ENCODE measurements at places on chromosomes 3 and 15.

DNA sequence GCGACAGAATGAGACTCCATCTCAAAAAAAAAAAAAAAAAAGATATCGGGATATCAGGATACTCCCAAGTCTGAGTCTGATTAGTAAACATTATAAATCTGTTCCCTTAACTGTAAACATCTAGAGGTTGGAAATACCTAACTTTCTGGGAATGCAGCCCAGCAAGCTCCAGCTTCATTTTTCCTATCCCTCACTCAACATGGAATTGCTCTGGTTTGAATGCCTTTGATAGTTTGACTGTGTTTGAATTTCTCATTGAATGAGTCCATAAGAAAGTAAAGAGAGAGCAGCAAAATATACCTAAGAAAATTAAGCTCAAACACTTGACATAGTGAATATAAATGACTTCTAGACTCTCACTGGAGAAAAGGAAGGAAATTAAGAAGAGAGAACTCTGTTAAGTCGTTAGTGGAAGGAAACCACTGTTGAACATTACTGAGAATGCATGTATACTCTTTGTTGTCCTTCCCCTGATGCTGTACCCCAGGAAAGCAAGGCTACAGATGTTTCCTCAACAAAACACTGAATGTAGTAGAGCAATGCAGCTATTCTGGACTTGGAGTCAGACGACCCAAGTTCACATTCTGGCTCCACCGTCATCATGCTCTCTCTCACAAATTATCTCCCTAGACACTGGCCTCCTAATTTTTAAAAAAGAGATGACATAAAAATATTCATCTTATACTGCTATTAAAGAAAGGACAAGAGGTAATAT lies 62.4 kb downstream of the CD200 start:
- no peak for DNase-seq

- DNase-seq: no peak
Measured at GRCh38 chr15:40449275-40449674, 8.5 kb downstream of the BAHD1 start.

- DNase-seq: no peak
Measured at GRCh38 chr15:88174571-88174970, 82.0 kb downstream of the NTRK3 start.

- DNase-seq: peak; percentile 24
Measured at GRCh38 chr15:85751291-85752123, 43.2 kb downstream of the KLHL25 start.

DNA sequence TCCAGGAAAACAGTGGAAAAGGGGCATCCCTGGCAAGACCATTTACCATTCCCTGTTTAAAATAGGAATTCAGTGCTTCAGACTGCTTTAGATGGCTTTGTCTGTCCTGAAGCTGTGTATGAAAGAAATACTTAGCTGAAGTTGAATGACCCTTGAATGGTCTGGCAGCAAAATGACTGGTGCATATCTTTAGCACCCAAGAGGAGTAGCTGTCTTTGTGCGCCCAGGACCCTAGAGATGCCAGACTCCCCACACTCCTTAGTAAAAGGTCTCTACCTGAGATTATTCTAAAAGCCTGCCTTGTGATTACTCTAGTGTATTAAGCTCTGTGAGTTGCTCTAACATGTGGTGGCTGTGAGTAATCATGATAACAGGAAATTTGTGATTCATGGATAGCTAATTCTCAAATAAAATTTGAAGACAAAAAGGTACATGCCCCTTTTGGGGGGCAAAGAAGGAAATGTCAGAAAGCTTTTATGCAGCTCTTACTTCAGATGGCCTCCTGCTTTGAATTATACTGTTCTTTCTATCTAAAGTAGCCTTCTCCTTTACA lies 3.2 kb downstream of the MAPKBP1 start:
- DNase-seq: no peak

DNA sequence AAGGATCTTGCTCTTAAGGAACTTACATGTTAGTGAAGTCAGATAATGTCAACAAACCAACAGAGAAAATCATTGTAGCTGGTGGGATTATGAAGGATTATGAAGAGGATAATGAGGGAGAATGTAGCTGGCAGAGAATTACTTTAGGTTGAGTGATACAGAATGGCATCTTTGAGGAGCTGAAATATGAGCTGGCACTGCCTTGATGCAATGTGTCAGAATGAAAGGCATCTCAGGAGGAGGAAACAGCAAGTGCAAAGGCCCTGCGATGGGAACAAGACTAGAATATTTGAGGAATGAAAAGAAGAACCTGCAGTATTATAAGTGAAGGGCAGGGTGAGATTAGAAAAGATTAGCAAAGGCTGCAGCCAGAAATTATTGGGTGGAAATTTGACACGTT lies 237.2 kb upstream of the ADAMTS9 start:
- DNase-seq: no peak

DNA sequence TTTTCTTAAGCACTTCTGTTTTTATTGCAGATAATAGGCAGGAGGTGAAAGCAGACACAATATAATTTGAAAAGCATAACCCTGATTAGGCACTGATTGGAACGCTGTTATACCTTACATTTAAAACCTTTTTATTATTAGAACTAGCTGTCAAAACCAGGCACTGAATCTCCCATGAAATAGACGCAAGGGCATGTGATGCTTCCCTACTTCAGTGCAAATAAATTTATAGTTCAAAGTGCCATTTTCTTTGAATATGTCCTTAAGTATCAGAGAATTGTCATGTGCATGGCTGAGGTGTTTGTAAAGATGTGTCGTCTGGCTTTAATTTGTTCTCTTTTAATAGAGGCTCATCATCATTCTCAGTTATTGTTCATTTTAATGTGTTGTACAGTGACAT lies 386.0 kb downstream of the NR2F2 start:
- no peak for DNase-seq

GRCh38 chr3:45168451-45168850 lies 22.3 kb upstream of the CDCP1 start:
- no peak for DNase-seq

GRCh38 chr3:146732325-146732724 lies 127.2 kb upstream of the PLSCR5 start:
- DNase-seq: no peak

- DNase-seq: no peak
Measured at GRCh38 chr15:61146091-61146930, 82.8 kb downstream of the RORA start.
